GM23248 (cell line): ENCODE measurements at places on chromosomes 1 and 21. TPM values are rescaled to one million over a fixed set of nuclear protein-coding genes. Genes with fewer than 3 reads are reported as not detected.

PBXIP1 gene
- total RNA-seq = 70.4 and 72.2 TPM in 2 replicates

LCE3E gene
- total RNA-seq = not detected in 2 replicates

KPRP gene
- under 0.01 and 0.22 TPM in 2 replicates for total RNA-seq

CELA3A gene
- not detected in 2 replicates for total RNA-seq

CYP4B1 gene
- total RNA-seq = not detected in 2 replicates

- peak; percentile 100 for DNase-seq
Measured at GRCh38 chr1:33099290-33100118, 18.6 kb downstream of the AZIN2 start.

GRCh38 chr1:17023102-17023501 lies 11.4 kb upstream of the ATP13A2 start:
- DNase-seq = no peak

DNA sequence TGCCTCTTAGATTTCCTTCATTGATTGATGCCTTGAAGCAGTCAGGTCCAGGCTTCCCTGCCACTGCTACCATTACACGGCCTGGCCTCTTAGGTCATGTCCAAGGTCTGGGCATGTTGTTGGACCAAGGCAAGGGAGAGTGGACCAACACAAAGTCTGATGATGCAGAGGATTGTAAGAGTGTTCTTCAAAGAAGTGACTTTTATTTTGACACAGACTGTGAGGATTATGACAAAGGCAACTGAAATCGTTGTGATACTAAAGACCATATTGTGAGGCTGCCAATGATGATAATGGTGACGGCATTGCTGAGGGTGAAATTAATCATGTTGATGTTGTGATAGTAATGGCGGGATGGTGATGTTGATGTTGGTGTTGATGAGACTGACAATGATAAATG lies 149.5 kb downstream of the GRIK3 start:
- no peak for DNase-seq

DNA sequence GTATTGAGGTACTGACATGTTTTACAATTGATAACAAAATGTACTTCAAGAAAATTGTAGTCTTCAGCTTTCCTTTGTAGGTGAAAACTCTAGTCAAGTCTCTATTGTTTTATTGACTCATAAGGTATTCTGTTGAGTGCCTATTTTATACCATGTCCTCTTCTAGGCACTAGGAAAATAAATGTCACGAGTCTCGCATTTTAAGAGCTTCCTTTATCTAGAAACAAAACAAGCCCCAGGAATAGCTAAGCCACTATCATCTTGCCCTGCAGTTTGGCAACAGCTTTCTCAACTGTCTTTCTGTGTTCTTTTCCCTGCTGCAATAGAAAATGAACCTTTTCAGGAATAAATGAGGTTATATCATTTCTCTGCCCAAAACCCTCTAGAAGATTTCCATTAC lies 288.5 kb upstream of the NEGR1 start:
- no peak for DNase-seq

- peak; percentile 87 for DNase-seq
Measured at GRCh38 chr1:219798283-219799030, 129.9 kb downstream of the SLC30A10 start.

DNA sequence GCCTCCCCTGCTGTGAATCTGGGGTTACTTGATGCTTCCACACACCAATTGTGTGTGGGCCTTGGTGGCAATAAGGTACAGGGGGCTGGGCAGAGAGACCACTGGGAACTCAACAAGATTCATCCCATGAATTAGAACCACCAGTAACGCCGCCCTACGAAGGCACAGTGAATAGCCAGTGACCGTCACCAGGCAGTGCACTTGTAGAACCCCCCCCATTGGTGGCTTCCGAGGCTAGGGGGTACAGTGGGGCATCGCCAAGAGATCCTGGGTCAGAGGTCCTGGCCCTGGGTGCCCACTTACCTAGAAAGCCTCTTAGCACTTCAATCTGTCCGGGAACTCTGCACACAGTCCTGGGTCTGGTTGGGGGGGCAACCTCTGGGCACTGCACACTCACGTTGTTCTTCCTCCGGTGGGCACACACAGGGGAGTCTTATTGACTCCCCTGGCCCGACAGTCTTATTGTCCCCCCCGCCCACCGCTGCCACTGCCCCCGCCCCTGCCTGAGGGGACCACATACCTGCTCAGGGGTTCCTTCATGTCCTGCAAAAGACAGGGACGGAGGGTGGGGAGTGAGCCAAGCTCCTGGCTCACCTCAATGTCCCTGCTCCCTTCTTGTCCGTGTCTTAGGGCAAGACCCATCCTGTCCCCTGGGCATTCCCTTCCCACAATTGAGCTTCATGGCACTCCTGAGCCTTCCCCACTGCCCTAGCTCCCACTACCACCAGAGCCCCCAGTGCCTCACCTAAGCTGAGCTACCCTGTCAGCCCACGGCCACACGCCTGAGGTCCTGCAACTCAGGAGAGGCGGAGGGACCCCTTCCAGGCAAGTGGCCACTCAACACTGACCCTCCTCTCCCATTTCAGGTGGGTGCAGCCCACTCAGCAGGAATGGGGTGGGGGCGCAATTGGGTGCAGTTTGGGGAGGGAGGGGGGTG lies 2.5 kb upstream of the TRIM11 start:
- no peak for DNase-seq

DNA sequence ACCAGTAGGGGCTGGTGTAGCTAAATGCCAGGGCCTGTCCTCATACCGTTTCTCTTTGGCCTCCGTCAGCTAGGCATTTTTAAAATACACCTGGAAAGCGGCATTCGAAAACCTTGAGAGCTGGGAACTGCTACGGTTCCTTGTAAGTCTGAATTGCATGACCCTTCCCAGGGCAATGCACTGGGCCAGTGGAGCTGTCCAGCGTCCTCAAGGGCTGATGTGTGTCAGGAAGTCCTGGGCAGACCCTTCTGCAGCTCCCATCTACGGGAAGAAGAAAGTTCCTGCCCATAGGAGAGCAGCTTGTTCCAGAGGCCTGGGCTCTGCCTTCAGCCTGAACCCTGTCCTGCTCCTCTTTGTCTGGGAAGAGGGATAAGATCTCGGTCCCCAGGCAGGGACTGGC lies 34.1 kb downstream of the UBASH3A start:
- peak; percentile 6 for DNase-seq

DNA sequence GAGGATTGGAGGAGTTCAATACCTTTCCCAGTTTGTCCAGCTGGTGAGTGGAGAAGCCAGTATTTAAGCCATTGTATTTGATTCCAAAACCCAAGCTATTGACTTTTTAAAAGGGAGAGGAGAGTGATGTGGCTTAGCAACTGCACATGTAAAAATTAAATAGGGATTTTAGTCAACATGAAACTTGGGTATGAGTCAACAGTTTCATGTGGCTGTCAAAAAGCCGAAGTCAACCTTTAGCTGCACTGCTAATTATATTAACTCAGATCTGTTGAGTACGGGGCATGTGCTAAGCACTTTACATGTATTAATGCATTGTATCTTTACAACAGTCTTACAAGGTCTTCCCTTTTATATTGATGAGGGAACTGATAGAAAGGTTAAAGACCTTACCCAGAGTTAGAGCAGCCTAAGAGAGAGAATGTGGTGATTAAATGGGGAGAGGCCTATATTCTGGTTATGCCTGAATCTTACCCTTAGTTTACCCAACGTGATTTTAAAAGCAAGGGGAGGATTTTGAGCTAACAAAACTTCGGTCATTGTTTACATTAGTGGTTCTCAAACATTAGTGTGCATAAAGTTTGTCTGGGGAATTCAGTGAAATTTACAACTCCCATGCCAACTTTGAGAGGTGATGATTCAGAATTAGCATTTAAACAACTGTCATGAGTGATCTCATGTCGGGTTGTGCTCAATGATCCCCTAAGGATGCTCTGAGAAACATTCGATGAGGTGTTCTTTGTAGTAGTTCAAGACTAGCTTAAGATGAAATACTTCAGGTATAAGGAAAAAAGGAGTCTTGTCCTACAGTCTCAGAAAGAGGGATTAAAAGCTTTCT lies 6.9 kb upstream of the SLC35F3 start:
- no peak for DNase-seq

DNA sequence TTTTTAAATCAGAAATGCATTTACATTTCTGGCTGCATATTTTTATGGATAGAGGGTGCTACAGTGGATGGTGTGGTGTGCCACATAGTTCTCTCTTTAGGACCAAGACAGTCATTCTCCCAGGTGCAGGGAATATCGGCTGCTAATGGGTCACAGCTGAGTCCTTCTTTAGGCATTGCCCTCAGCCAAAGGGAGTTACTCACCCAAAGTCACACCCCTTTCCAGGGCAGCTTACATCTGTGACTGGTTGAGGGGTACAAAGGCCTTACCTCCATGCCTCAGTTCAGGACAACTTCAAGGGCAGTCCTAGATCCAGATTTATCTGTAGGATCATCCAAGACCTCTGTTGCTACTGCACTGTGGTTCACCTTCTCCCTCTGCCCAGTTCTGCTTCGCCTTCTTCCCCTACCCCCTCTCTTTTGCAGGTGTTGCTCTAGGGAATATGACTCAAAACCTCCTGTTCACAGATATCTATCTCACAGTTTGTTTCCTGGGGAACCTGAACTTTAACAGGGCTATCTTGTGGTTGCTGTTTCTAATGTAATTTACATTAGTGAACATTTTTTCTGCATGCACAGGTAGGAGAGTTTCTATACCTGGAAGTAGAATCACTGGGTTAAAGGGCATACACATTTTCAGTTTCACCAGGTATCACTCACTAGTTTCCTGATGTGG lies 413.9 kb downstream of the RPS6KC1 start:
- DNase-seq = no peak

GRCh38 chr1:61318319-61319125 lies 236.2 kb downstream of the NFIA start:
- peak; percentile 84 for DNase-seq

- peak; percentile 44 for DNase-seq
Measured at GRCh38 chr1:43171312-43171875, 696 bp downstream of the EBNA1BP2 start.

- DNase-seq = no peak
Measured at GRCh38 chr1:234760303-234760723, 150.3 kb upstream of the IRF2BP2 start.

GRCh38 chr1:179612361-179612760 lies 20.7 kb downstream of the TDRD5 start:
- DNase-seq = no peak

DNA sequence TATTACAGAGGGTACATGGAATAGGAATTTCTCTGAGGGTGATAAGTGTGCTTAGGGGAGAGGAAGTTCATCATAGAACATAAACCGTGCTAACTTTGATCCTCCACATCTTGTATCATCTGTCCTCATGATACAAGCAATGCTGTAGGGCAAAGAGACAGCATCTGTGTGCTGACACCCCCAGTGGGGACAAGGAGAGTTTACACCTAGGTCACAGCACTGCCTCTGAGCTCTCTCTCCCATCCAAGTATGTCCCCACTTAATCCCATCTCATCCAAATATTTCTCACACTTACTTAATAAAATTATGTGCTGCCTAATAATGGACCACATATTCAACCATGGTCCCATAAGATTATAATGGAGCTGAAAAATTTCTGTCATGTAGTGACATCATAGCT lies 4.3 kb upstream of the TEDDM1 start:
- DNase-seq = no peak
